ENCODE measurements at places on chromosomes 11 and 22.

DNA sequence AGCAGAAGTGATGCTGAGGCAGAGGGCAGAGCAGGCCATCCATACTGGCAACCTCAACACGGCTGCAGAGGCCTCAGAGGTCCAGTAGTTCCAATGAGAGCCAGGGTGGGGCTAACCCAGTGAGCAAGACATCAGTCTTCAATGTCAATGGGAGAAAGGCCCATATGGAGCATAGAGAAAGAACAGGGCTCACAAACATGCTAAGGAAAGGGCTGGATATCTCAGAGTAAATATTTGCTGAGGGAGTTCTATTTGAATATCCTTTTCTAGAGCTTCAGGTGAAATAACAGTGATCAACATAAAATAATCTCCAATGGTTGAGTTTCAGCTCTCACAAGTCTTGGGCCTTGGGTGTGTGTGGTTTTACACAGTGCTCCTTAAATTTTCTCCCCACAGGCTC is 50.8 kb upstream of the CCDC90B start:
- DNase-seq: no peak

DNA sequence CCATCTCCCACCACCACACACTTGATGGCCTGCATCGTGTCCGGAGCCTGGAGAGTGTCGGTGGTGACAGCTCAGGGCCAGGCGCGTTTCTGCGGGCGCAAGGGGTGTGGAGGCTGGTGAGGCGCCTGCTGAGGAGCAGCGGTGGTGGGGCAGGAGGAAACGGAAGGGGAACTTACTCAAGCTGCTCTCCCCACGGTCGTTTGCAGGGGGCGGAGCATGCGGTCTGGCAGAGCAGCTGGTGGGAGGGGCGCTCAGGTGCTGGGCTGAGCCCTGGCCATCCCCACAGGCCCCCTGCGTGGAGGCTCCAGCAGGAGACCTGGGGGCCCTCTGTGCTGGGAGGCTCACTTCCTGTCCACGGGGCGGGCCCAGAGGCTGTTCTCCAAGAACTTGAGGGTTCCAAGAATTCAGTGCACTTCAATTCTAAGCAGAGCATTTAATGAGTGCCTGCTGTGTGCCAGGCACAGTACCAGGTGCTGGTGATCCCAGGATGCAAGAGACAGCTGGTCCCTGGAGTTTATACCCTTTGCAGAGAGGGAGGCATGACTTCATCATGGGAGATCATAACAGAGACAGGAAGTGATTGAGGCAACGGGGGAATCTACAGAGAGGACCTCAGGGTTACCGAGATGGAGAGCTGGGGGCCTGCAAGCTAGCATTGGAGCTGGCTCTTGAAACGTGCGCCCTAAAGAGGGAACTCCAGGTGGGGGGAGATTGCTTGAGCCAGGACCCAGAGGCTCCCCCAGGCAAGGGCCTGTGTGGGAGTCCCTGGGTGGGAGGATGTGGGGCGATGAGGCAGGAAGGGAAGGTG is at the start of gene RAC2:
Gene RAC2 (minus strand): TSS at position 156 of the 808 bp plus-strand sequence. CDS start 121 bp downstream, at position 35.
- DNase-seq: no peak

DNA sequence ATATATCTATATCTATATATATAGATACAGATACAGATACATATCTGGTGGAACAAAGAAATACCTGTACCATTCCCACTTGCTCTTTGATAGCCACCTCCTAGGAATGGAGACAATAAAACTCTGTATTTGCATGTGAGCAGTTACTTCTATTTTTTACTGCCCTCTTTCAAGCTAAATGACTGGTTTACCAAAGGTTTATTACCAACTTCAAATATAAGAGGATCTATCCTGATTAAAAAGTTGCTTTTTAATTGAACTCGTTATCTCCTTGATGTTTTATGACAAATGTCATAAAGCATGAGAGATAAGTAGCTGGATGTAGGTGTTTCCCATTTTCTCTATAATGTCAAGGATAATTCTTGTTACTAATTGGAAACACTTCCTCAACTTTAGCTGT is 21.7 kb upstream of the GRIK4 start:
- DNase-seq: no peak

- no peak for DNase-seq
These were observed 94.0 kb upstream of the OR4B1 start for GRCh38 chr11:48122656-48123055.

DNA sequence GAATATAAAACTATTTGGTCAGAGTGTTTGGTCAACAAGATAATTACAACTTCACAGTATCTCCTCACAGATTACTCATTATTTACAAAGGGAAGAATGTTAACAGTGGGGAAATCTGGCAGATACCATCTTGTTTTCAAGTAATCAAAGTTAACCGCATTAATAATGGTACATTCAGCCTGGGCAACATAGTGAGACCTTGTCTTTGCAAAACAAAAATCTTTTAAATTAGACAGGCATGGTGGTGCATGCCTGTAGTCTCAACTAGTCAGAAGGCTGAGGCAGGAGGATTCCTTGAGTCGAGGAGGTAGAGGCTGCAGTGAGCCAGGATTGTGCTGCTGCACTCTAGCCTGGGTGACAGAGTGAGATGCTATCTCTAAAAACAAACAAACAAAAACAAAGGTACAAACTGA is 78.5 kb downstream of the ACER3 start:
- DNase-seq: no peak

- no peak for DNase-seq
These were observed 44.6 kb downstream of the IGF2 start for GRCh38 chr11:2094354-2095197.

- DNase-seq: no peak
These were observed 70.9 kb upstream of the UBASH3B start for GRCh38 chr11:122584670-122585069.

DNA sequence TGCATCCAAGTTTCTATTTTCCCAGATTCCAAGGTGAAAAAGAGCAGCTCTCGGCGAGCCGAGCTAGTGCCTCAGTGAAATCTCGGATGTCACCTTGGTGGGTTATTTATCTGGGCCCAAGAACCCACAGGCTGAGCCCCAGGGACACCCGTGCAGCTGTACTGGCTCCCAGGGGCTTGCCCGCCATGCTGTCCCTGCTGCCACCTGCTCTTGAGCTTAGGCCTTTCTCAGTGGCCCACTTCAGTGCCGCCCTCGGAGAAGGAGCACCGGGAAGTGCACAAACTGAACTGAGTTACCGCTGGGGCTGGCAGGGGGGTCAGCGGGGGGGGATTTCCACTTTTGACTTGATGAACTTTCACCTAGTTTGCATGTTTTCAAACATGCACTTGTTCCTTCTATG is 27.9 kb downstream of the CPT1A start:
- DNase-seq: no peak

- DNase-seq: no peak
These were observed 836 bp upstream of the RBM4 start for GRCh38 chr11:66637557-66638176.

- no peak for DNase-seq
These were observed 5.8 kb downstream of the POLDIP3 start for GRCh38 chr22:42608823-42609361.

DNA sequence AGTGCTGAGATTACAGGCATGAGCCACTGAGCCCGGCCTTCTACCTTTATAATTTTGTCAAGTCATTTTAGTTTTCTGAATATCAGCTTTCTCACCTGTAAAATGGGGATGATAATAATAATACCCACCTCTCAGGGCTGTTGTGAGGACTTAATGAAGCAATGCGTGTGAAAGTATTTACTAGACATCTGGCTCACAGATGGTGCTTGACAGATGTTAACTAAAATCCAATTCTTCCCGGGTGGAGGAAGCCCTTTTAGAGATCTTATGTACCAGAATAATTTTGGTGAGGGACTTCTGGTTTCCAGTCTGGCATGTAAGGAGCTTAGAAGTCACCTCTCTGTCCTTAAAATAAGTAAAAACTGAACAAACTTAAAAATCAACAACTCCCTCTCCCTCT is 43.7 kb upstream of the NUP160 start:
- no peak for DNase-seq

DNA sequence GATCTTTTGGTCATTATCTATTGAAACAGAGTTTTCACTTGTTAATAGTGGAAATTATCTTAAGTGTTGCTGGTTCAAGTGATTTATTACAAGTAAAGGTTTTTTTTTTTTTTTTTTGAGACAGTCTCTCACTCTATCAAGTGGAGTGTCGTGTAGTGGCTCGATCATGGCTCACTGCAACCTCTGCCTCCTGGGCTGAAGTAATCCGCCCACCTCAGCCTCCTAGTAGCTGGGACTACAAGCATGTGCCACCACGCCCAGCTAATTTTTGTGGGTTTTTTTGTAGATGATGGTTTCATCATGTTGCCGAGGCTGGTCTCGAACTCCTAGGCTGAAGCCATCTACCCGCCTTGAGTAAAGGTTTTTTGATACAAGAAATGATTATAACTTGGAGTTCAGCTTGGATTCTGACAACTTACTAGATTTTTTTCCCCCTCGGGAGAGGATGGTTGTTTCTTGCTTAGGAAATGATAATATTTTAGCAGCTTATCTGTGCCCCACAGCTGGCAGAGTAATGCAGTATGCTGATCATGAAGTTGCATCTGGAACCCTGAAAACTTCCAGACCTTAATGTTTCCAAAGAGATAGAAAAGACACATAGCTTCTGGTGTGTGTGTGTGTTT is 68.9 kb downstream of the MTMR3 start:
- DNase-seq: no peak

- no peak for DNase-seq
These were observed 4.7 kb downstream of the UNC93B1 start for GRCh38 chr11:67999201-67999629.
